ENCODE measurements at places on chromosomes 5 and 9. TPM values are rescaled to one million over a fixed set of nuclear protein-coding genes. Genes with fewer than 3 reads are reported as not detected.

Gene FGF1
- not detected for total RNA-seq

Gene RABEPK
- total RNA-seq: 63.2 TPM

Gene MOCS2
- total RNA-seq: 50.1 TPM

Gene GALT
- total RNA-seq: 16.0 TPM

Gene N4BP3
- 0.27 TPM for total RNA-seq

Gene IQGAP2
- 0.15 TPM for total RNA-seq

Gene PCDHB6
- not detected for total RNA-seq

DNA sequence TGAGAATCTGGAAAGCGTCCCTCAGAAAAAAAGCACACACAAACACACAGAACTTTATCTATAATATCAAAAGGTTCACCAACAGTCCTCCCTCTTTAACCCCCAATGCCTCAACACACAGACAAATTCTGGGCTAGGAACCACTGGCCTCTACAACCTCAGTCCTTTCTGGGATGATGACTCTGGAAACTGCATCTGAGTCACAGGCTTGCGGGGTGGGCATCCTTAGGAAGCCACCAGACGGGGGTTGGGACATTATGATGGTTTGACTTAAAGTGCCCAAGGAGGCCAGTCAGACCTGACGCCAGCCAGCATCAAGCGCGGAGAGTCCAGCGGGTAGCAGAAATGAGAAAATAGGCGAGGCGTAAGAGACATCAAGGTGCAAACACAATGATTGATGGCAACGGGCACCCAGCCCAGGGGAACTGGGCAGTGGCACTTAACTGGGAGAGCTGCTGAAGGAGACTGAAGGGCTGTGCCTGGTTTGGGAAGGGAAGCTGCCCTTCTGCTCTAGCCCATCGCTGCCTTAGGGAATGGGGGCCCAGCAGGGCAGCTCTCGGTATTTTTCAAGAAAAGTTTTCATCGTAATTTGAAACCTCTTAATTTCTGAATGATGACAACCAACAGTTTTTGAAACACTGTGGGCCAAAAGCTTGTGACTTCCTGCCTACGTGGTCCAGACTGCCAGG, 20.7 kb downstream of the SPRY4 start:
- no peak for DNase-seq

DNA sequence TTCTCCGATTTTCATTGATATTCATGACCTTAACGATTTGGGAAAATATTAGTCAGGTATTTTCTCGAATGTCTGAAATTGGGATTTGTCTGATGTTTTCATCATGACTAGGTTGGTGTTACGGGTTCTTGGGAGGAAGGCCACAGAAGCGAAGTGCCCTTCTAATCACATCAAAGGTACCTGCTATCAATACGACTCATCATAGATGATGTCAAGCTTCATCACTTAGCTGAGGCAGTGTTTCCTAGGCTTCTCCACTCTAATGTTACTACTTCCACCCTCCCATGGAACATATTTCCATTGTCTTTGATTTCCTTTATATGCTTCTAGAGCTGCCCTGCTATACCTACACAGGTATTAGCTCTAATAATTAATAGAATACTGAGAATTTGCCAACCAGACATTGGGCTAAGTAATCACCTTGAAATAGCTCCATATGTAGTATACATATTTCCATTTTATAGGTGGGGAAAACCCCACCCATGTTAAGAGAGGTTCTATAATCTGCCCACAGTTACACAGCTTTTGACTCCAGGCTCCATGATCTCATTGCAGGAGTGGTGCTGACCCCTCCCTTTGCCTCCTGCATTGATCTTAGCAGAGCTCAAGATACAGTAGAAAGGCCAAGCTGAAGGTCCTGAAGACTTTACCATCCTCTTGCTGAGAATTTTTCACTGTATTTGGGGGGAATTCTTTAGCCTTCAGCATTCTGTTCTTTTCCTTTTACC, 238.6 kb upstream of the ADAMTSL1 start:
- no peak for DNase-seq

DNA sequence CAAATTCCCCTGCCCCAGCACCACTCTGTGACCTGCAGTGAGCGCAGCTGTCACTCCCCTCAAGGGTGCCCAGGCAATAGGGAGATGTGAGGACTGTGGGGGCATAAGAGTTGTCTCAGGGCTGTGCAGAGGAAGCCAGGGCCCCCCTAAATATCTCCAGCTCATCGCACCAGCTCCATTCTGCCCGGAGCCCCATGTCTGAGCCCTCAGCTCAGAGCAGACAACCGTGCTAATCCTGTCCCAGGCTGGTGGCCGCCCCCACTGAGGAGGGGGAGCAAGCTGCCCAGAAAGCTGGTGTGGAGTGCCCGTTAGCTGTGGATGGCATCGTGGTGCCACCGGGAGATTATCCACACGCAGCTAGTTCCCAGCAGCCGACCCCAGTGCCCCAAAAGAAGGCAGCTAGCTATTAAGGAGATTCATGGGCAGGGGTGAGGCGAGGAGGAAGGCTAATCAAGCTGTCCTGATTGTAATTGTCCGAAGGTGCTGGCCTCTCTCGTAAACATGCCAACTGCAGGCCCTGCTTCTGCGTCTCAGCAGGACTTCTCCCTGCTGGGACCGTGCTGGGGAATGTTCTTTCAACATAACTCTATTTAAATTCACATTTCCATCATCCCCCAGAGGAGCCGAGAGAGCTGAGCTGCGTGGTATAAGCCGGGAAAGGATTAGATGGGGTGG, 17.0 kb upstream of the FIBCD1 start:
- DNase-seq: no peak

DNA sequence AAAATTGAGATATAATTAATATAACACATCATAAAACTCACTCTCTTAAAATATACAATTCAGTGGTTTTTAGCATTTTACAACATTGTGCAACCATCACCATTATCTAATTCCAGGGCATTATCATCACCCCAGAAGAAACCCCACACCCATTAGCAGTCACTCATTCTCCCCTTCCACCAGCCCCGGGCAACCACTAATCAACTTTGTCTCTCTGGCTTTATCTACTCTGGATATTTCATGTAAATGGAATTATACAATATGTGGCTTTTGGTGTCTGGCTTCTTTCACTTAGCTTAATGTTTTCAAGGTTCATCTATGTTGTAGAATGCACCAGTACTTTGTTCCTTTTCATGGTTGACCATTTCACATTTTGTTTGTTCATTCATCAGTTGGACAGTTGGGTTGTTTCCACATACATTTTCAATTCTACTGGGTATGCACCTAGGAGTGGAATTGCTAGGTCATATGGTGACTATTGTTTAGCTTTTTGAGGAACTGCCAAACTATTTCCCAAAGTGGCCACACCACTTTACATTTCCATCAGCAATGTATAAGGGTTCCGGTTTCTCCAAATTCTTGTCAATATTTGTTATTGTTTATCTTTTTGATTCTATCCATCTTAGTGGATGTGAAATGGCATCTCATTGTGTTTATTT, 62.4 kb downstream of the MARCHF3 start:
- no peak for DNase-seq

DNA sequence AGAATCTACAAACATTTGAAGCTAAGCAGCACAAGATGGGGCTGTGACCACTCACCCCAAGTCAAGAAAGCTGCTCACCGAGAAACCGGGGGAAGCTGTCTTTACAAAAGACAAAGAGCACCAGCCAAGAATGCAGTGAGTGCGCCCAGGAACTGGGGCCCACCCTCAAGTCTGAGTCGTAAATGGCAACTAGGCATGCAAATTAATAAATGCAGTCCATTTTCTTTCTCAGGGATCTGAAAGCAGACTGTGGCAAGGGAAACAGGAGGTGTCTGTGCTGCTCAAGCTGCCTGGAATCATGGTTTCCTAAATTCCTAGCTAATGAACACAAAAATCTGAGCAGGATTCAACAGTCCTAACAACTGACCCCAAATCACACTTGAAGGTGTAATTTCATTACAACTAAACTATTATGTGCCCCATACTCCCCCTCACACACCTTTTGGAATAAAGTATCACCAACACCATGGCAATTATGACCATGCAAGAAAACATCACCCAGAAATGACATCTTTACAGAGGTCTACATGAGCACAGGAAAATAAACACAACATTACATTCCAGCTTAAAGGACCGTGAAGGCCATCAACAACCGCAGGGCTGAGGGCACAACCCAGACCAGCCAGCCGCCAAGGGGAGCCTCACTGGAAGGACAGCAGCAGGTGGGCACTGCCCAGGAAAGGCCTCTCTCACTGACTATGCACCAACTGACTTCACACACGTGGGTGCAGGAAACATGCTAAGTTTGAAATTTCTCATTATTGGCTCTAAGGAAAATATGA, 17.6 kb downstream of the NSUN2 start:
- DNase-seq: no peak

- no peak for DNase-seq
Measured at GRCh38 chr5:88887342-88887741, 4.4 kb upstream of the MEF2C start.

- DNase-seq: no peak
Measured at GRCh38 chr9:37353791-37354190, 68.7 kb upstream of the GRHPR start.

DNA sequence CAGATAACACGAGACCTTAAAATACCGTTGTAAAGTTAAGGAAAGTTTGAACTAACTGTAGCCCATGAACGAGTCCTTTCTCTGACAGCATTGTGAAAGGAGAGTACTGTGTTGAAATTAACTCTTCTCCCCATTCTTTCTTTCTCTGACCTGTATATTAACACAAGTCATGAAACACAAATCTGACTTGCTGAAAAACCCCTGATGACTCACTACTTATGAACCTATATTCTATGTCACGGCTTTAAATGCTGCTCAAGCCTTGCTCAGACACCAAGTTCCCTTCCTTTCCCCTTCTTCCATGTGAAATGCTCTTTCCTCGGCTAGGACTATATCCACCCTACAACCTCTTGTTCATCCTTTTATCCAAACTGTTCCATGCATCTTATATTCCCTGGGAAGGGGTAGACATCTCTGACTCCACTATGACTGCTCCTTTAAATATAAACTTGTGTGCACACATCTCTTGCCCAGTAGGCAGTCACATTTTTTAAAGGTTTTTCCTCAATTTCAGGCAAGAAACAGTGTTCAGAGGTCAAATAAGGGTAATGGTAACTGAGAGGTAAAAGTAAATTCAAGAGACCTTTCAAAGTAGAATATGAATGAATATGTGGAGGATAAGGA, 142.9 kb downstream of the NFIB start:
- no peak for DNase-seq

- DNase-seq: no peak
Measured at GRCh38 chr5:82164977-82165713, 113.0 kb downstream of the RPS23 start.

Measured in NCI-H460 (cell line).